SK-N-SH (cell line): ENCODE measurements at places on chromosomes 4 and X. TPM values are rescaled to one million over a fixed set of nuclear protein-coding genes. Genes with fewer than 3 reads are reported as not detected.

Gene BBS12
- polyA plus RNA-seq: 1.5 and 2.1 TPM in 2 replicates

Gene SLC10A6
- polyA plus RNA-seq: not detected in 2 replicates

Gene COX7B2
- polyA plus RNA-seq: not detected in 2 replicates

Gene ZXDB
- polyA plus RNA-seq: 1.7 and 2.1 TPM in 2 replicates

Gene TLR8
- polyA plus RNA-seq: not detected in 2 replicates

Gene ZNF630
- polyA plus RNA-seq: 0.61 and 1.2 TPM in 2 replicates

Gene DCAF16
- 23.5 and 28.5 TPM in 2 replicates for polyA plus RNA-seq

Gene DDIT4L
- polyA plus RNA-seq: 2.1 TPM in 2 replicates
